ENCODE measurements at places on chromosomes 7 and 10.
A peak's percentile ranks its signal among the peaks of the same experiment; 100 is the strongest.

- no peak for DNase-seq
Observed at GRCh38 chr10:46091080-46091827, 45.2 kb upstream of the MSMB start.

GRCh38 chr10:112365014-112365432 is 8.9 kb upstream of the ACSL5 start:
- no peak for DNase-seq

DNA sequence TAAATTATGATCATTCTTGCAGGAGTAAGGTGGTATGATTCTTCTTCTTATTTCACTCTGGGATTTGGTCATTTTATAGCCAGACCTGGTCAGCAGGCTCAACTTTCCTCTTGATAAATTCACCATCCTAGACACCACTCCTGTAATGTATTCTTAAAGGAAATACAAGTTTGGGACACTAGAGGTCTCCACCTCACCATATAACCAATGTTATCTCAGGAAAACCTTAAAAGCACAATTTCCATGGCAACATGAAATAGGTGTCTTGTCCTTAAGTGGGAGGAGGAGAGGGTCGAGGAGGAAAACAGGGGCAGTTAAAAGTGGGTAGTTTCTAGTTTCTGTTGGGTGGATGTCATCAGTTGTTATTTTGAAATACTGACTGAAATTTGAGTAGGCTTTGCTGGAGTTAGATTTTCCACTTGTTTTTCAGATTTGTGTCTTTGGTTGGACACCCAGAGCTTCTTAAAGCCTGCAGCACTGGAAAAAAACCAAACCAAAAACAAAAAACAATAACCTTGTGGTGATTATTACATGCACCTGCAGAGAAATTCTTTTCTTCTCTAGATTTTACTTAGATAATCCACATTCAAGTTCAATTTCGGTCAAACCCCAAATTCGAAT is 163.1 kb downstream of the PRKCQ start:
- no peak for DNase-seq

DNA sequence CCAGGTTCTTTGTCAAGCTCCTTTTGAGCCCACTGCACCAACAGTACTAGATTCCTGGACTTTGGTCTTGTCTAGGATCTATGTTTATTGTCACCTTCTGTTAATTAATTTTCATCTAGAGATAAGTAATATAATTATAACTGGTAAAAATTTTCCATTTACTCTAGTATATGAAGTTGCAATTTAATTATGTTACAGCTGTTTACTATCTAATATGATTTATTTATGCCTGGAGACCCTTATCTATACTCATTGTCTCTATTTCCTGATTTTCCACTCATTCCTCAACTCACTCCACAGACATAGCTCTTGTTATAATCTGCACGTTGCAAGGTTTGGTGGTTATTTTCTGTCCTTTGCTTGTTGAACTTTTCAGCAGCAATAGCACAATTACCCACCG is 63.2 kb upstream of the PHF14 start:
- no peak for DNase-seq

DNA sequence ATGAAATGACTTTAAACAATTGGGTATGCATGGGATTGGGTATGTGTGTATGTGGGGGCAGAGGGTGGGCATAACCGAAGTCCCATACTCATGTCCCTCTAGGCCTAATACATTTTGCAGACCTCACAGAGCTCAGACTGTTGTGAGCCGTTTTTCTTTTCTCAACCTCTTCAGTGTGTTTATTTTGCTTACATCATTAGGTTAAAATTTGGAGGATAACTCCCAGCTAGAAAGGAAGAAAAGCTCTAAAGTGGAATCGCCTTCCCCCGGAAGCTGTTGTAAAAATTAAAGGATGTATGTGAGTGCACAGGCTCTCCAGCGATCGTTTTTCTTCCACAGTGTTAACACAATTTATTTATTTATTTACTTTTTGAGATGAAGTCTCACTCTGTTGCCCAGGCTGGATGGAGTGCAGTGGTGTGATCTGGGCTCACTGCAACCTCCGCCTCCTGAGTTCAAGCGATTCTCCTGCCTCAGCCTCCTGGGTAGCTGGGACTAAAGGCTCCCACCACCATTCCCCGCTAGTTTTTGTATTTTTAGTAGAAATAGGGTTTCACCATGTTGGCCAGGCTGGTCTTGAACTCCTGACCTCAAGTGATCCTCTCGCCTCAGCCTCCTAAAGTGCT is 1.5 kb upstream of the H2AZ2 start:
- peak; percentile 45 for DNase-seq

- peak; percentile 62 for DNase-seq
Observed at GRCh38 chr10:71213127-71213621, 804 bp downstream of the UNC5B start.

DNA sequence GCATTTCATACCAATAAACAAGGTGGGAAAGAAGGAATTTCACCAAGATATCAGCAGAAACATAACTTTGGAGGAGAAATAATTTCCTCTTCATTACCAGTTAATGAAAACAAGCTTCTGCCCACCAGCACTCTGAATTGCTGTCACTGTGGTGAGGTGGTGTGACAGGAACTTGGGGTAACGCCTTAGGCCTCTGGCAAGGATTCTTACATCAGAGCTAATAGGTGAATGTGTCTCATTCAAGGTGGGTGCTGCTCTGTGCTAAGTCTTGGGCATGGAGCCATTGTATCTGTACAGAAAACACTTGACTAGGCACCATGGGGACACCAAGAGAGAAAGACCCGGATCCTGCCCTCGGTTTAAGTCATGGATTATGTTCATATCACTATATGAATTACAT is 8.3 kb upstream of the LOXL4 start:
- no peak for DNase-seq

- DNase-seq = no peak
Observed at GRCh38 chr10:95077556-95077955, 8.3 kb upstream of the CYP2C8 start.

DNA sequence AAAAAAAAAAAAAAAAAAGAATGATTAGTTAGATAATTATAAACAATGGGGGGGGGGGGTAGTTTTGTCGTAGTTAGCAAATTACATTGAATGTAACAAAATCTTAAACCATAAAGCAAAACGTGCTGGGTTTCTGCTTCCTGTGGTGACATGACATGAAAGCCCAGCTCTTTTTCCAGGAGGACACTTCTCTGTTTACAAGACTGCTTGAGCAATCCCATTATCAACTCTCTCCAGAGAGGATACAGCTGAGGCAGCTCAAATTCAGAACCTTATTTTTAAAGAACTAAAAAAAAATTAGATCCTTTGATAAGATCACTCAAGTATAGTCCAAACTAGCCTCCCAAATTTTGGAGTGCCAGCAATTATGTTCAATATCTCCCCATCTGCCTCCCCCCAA is 58.6 kb downstream of the ADRB1 start:
- no peak for DNase-seq

GRCh38 chr7:33816106-33816505 is 89.2 kb upstream of the BMPER start:
- no peak for DNase-seq

GRCh38 chr10:94115725-94116124 is 122.0 kb downstream of the PLCE1 start:
- DNase-seq = no peak

GRCh38 chr7:33578166-33578565 is 327.2 kb upstream of the BMPER start:
- no peak for DNase-seq

DNA sequence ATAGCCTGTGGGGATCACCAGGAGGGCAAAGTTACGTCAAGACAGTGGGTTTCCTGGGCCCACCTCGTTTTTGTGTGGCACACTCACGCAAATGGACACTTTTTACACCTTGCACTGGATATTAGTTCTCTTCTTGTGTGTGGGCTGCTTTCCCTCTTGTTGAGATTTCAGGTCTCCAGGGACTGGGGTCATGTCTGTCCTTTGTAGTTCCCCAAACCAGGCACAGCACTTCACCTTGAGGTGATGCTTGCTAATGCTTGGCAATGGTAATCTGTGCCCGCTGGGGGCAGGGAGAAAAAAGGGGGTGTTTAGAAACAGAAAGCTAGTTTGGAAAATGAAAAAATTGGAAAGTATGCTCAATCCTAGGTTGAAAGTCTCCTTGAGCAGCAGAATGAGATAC is 195.3 kb downstream of the PTEN start:
- no peak for DNase-seq

- peak; percentile 41 for DNase-seq
Observed at GRCh38 chr7:77537778-77538280, 734 bp downstream of the PTPN12 start.

GRCh38 chr10:91471602-91472001 is 61.5 kb downstream of the HECTD2 start:
- no peak for DNase-seq

- DNase-seq = no peak
Observed at GRCh38 chr10:119620241-119621077, 23.7 kb upstream of the TIAL1 start.

DNA sequence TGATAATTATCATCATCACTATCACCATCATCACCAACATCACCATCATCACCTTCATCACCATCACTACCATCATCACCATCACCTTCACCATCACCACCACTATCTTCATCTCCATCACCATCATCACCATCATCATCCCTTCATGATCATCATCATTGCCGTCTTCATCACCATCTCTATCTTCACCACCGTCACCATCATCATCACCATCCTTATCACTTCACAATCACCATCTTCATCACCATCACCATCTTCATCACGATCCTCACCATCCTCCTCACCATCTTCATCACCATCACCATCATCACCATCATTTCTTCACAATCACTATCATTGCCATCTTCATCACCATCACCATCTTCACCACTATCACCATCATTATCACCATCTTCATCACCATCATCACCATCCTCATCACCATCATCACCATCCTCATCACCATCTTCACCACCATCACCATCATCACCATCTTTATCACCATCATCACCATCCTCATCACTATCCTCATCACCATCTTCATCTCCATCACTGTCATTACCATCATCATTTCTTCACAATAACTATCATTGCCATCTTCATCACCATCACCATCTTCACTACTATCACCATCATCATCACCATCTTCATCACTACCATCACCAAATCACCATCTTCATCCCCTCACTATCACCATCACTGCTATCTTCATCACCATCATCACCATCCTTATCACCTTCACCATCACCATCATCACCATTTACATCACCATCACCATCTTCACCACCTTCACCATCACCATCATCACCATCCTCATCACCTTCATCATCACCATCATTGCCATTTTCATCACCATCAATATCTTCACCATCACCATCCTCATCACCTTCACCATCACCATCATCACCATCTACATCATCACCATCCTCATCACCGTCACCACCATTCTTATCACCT is 72.4 kb upstream of the DNAAF5 start:
- DNase-seq = no peak

DNA sequence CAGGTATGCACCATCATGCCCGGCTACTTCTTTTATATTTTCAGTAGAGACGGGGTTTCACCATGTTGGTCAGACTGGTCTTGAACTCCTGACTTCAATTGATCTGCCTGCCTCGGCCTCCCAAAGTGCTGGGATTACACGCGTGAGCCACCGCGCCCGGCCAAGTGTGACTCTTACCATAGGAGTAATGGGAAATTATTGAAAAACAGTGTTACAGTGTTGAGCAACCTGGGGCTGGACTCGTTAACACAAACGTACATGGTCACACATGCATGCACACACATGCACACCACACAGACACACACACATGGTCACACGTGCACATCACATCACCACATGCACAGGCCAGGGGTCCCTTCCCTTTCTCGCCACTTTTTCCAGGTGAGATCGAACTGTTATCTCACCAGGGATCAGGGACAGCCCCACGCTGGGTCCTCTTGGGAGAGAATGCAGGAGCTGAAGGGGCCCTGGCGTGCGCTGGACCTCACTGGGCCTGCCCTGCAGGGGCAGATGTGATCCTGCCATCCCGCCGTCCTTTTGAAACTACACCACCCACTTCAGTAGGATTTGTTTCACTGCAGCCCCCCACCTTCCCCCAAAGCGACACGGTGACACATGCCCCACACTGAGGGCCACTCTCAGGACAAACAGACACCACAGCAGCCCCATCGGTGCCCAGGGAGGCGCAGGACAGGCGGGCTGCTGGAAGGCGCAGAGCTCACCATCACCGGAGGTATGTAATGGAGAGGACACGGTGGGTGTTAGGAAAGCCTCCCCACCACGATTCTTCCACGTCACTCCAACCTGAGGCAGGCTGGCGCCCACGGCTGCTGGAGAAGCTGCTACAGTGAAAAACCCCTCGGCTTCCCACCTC is 10.2 kb downstream of the RADIL start:
- DNase-seq = no peak

- DNase-seq = peak; percentile 13
Observed at GRCh38 chr10:3806603-3807002, 21.6 kb upstream of the KLF6 start.

DNA sequence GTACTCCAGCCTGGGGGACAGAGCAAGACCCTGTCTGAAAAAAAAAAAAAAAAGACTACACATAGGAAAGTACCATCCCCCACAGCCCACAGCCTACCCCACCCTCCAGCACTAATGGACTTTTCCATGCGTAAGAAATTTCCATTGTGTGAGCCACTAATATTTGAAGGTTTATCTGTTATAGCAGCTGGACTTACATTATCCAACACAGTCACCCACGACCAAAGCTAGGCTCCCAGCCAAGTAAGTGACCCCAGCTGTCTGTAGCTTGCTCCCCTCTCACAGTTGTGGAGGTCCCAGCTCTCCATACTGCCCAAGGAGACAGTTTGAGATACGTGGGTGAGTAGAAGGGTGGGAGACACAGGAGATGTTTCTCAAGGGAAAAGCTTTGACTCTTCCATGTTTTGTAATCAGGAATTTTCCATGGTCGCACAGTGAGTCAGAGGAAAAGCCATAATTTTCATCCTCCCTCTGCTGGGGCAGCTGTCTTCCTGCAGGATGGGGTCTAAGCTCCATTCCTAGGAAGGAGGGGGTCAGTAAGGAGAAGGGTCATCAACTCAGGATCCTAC is 57.4 kb downstream of the CAV1 start:
- no peak for DNase-seq

DNA sequence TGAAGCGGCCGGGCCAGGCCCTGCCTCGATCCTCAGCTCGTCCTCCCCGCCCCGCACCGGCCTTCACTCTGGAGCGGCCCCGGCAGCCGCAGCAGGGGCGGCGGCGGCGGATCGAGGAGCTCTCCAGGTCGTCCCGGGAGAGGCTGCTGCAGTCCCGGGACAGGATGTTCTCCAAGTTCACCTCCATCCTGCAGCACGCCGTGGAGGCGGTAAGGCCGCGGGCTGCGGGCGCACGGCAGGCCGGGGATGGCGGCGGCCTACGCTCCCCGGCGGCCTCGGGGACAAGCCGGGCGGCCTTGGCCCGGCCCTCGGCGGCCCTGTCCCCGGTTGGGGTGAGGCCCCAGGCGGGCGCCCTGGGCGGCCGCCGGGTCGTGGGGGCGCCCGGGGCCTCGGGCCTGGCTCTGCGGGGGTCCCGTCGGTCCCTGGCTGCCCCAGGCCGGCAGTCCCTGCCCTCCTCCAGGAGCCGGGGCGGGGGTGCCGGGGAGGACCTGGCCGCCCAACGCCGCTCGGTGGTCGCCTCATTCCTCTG is 399 bp downstream of the FHIP2A start:
- DNase-seq = no peak

DNA sequence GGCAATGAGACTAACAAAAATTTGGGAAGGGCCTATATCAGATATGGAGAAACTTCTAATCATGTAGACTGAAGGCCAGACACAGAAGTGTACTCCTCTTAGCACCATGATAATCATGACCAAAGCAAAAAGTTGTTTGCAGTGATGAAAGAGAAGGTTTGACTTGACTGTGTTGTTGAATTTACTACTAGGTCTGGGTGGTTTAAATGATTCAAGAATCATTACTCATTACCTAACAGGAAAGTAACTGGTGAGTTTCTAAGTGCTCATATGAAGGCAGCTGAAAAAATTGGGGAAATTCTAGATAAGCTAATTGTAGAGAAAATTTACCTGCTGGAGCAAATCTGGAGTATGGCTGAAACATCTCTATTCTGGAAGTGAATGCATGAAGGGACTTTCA is 451.5 kb upstream of the SORCS1 start:
- no peak for DNase-seq
